ENCODE measurements at places on chromosomes 7 and 10.

- no peak for DNase-seq
Observed at GRCh38 chr7:90605055-90605454, 8.9 kb downstream of the CDK14 start.

GRCh38 chr10:113337142-113337541, 215.7 kb upstream of the HABP2 start:
- DNase-seq, result no peak

DNA sequence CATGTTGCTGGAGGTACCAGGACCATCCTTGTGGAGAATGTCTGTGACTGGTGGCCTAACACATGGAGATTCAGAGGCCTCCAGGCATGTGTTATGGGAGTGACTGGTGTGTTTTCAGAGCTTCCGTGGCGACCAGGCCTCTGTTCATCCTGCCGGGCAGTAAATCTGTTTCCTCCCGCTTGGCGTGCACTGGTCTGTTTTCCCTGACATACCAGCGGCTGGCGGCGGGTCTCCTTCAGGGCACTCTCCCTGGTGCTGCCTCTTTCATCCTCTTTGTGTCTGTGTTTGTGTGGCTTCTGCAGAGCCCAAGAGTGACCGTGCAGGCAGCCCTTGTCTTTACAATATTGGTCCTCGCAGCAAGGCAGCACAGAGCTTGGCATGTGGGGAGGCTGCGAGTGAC, 385.1 kb upstream of the MKI67 start:
- no peak for DNase-seq

- no peak for DNase-seq
Observed at GRCh38 chr7:24566274-24566673, 7.0 kb upstream of the PALS2 start.

DNA sequence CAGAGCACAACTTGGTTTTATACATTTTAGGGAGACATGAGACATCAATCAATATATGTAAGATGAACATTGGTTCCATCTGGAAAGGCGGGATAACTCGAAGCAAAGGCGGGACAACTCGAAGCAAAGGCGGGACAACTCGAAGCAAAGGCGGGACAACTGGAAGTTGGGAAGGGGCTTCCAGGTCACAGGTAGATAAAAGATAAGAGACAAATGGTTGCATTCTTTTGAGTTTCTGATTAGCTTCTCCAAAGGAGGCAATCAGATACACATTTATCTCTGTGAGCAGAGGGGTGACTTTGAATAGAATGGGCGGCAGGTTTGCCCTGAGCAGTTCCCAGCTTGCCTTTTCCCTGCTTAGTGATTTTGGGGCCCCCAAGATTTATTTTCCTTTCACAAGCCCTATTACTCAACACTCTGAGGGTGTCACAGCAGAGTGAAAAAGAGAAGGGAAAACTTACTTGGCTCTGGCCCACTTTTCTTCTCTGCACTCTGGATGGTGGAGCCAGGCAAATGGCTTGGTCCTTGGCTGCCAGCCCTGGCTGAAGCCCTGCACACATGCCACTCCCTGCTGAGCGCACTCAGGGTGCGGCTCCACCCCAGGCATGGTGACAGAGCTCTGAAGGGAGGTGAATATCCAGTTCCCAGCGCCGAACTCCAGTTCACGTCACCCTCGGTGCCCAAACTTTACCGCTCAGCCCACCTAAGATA, 46.7 kb downstream of the PARD3 start:
- DNase-seq, result no peak

GRCh38 chr7:150383710-150384397, 4.7 kb downstream of the ZNF775 start:
- no peak for DNase-seq

DNA sequence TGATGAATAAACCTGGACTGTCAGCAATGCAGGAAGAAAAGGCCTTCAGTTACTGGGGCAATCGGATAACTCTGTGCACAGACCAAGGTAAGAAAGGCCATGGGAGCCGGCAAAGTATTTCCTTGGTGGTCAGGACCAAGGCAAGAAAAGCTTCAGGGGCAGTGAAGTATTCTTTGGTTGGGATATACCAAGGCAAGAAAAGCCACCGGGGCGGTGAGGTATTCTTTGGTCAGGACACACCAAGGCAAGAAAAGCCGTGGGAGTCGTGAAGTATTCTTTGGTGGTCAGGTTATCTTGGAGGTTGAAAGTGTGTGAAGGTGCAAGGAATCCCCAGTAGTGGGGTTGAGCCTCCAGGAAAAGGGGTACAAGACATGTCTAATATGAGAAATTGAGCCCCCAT, 295.0 kb upstream of the GALNT17 start:
- DNase-seq, result no peak

DNA sequence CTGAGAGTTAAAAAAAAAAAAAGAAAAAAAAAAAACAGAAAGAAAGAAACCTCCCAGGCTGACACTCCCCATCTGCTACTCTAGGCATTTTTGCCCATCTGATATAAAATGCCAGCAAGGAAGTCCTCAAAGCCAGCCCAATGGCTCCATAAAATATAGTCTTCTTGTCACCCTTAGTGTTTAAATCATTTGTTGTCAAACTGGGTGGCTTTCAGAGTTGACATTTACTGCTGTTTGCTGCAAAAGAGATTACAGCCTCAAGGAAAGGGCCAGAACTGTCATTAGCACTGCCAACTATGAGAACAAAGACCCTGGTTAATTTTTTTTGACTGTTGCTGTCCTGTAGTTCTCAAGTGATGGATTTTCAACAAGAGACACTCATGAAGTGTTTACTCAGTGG, 86.5 kb downstream of the TRIL start:
- no peak for DNase-seq

- no peak for DNase-seq
Observed at GRCh38 chr7:26417911-26418413, 126.3 kb downstream of the SNX10 start.

GRCh38 chr10:113474752-113475151, 78.1 kb upstream of the HABP2 start:
- no peak for DNase-seq

- DNase-seq, result no peak
Observed at GRCh38 chr7:133696056-133696455, 431.1 kb upstream of the LRGUK start.

DNA sequence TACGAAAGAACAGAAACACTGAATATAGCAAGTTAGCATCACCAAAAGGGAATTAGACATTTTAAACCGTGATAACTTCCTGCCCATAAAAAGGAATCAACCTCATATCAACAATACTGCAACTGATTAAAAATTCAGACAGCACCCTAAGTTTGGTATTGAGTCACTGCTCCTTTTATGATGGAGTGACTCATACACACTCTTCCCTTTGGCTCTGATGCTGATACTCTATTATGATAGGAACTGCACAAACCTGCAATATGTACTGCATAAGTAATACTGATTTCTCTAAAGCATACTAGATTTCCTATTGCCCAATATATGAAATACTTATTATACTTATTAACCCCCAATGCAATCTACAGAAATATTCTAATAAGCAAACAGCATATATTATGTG, 118.7 kb downstream of the PARD3 start:
- DNase-seq, result no peak

- no peak for DNase-seq
Observed at GRCh38 chr10:128071417-128071782, 54.8 kb downstream of the MKI67 start.

DNA sequence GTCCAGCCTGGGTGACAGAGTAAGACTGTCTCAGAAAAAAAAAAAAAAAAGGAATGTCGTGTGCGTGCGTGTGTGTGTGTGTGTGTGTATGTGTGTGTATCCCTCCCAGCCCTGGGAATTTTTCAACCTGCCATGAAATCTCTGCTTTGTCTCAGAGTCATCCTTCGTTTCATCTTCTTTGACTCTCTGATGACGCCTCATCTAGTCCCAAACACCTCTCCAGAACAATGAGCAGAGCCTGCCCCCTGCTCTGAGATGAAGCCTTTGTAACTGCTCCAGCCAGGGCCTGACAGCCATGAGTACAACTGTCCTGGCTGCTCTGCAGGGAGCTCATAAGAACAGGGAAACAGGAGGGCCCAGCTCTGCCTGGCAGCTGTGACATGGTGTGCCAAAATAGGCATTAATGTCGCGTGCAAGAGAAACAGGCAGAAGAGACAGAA, 149.5 kb downstream of the FAM107B start:
- no peak for DNase-seq

DNA sequence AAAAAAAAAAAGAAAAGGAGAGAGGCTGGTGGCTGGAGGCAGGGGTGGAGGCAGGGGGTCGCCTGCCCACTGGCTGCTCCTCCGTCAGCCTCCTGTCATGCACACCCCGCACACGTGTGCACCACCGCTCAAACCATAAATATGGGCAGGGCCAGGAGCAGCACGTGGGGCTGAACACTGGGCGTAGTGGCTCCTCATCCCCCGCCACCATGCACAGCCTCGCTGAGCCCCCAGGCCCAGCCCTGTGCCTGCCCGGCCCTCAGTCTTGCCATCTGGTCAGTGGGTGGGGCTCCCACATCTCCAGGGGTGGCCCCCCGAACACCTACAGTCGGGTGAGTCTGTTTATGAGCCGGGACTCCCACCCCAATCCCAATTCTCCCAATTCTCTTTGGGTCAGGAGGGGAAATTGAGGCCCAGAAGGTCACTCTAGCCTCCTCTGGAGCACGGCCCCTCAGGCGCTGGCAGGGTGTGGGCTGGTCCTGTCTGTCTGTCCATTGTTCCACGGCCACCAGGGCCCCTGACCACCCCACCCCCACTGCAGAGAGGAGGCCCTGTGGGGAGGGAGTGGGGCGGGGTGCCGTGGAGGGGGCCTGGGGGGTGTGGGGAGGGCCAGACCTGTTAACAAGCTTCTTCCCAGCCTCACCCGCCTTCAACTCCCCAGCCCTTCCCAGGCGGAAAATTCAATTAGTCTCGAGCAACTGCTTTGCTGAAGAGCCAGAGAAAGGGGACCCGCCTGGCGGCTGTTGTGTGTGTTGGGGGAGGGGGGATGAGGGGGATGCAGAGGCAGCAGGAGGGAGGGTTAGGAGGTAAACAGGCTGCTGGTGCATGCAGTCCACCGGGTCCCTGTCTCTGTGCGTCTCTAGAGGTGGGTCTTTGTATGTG, 19.5 kb upstream of the GRIFIN start:
- DNase-seq, result no peak

- DNase-seq, result no peak
Observed at GRCh38 chr10:13670311-13670710, 83.5 kb downstream of the PRPF18 start.

DNA sequence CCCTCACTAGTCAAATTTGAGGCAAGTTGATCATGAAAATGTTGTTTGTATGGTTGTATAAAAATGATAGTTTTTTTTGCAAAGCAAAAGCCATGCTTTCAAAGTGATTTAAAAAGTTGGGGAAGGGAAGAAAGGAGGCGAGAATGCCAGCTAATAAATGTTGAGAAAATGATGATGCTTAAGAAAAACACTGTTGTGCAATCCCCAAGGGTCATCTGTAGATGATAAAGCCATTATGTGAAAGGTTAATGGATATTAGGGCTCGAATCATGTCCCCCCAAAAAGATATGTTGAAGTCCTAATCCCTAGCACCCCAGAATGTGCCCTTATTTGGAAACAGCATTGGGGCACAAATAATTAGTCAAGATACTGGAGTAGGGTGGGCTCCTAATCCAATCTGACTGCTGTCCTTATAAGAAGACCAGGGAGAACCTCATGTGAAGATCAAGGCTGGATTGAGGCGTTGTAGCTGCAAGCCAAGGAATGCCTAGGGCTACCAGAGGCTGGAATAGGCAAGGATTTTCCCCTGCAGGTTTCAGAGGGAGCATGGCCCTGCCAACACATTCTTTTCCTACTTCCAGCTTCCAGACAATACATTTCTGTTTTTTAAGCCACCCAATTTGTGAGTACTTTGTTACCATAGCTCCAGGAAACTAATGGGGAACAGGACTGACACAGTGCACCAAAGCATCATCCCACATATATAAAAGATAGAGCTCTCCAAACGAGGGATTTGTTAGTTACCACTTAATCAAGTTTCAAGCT, 35.4 kb upstream of the MKLN1 start:
- no peak for DNase-seq
